Activated CD4-positive, alpha-beta memory T cell treated with anti-CD3 and anti-CD28 coated beads for 36 hours (primary cell): ENCODE measurements at places on chromosomes 6 and 20.

- no peak for DNase-seq
Observed at GRCh38 chr6:53930330-53930729, 135.5 kb downstream of the LRRC1 start.

GRCh38 chr6:33276581-33276863, 401 bp upstream of the B3GALT4 start:
- DNase-seq = no peak

- DNase-seq = no peak
Observed at GRCh38 chr6:108622641-108623298, 62.1 kb downstream of the FOXO3 start.

DNA sequence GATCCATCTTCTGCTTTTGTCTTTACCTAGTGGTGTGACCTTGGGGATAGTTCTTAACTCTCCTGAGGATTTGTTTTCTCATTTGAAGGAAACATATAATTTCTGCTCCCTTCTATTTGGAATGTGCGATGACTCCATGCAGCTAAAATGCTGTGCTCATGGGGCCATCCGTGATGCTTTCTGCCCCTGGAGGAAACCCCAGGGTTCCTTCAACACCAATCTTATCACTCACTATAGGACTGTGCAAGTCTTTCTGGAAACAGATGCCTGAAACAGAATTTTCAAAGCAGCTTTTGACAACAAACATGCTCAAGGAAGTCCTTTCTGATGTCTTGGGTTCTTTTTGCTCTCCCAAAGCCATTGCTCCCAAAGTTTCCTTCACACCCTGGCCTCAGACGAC, 128.8 kb upstream of the GGTLC1 start:
- no peak for DNase-seq
